NK-92 treated with Interleukin-12 subunit alpha and Interleukin-12 subunit beta, amount 100 ng/mL, for 24 hours (cell line): ENCODE measurements at places on chromosomes 13 and 19.

GRCh38 chr13:93079294-93079693 lies 147.3 kb upstream of the GPC6 start:
- no peak for DNase-seq

GRCh38 chr13:82747958-82748357 lies 1134.3 kb downstream of the SLITRK1 start:
- no peak for DNase-seq

DNA sequence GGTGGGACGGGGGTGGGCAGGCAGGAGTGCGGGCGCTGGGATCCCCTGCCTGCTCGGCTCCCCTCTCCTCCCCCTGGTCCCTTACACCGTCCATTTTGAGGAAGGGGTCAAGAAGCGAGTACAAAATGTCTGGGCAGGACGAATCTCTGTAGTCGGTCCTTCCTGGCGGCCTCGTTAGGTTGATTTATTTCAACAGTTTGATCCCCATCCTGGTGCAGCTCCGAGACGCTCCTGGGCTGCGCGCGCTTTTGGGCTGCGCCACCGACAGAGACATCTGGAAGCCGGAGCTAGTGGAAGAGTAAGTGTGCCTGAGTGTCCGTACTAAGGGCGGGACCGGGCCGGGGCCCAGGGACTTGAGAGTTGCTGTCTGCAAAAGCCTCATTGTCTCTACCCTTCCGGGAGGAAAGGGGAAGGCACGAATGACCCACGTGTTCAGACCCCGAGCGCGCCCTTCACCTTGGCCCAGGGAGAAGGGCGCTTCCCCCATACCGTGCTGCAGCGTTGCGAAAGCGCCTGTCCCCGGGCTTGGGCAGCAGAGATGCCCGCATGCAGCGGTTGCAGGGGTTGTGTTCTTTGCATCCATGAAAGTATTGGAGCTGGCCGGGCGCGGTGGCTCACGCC lies 1.8 kb downstream of the ZNF114 start:
- no peak for DNase-seq

- DNase-seq = no peak
Measured at GRCh38 chr13:63041640-63042414, 1626.2 kb upstream of the PCDH20 start.

- DNase-seq = no peak
Measured at GRCh38 chr13:35927567-35928021, 203.6 kb downstream of the DCLK1 start.

- DNase-seq = no peak
Measured at GRCh38 chr19:33040994-33041827, 23.5 kb downstream of the RHPN2 start.

GRCh38 chr19:17616961-17617806 lies 61.7 kb downstream of the COLGALT1 start:
- no peak for DNase-seq

DNA sequence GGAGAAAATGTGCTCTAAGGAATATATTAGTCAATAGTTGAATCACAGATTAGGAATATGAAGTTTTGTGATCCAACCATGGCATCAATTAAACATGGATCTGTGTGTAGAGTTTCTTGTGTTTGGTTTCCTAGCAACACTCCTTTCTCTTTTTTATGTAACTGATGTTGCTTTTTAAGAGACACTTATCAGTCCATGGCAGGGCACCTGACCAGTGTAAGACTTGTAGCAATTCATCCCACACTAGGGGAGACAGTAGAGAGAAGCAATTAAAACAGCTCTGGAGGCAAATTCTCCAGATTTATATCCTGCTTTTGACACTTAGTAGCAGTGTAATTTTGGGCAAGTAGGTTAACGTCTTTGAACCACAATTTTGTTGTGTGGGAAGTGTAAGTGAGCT lies 1229.0 kb downstream of the PCDH9 start:
- no peak for DNase-seq
